Stimulated activated CD4-positive, alpha-beta T cell treated with anti-CD3 and anti-CD28 coated beads, Interleukin-15, amount 100 ng/mL, for 24 hours (primary cell): ENCODE measurements at places on chromosomes 4 and X.

DNA sequence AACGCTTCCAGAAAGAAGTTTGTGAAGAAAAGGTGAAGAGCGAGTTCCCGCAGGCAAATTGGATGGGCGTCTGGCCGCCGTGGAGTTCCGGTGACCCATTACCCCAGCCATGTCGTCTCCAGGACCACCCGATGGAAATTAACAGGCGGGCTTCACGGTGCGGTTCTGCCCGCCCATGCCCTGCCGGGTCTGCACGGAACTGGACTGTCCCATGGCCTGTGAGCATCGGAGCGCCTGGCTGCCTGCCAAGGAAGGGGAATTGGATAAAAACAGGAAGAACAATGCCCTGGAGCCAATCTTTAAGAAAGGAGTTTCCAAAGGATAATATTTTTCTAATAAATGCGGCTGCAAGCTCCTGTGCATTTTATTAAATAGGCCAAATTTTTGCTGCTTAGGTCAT, 319.8 kb upstream of the SLC7A11 start:
- no peak for DNase-seq

- no peak for DNase-seq
Observed at GRCh38 chr4:45741897-45742296, 382.0 kb downstream of the GABRG1 start.

DNA sequence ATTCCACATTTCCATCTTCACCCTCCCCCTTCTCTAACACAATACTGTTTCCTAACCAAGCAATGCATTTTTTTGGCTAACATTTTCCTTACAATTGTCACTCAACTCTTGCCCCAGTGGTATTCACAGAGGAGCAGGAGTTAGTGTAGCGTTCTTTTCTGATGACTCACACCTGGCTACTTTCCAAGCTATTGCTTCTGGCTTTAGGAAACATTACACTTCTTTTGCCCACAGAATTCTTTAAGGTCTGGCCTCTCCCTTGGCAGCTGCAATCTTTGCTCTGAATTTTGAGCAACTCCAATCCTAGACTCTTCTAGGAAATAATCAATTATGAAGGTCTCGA, 27.5 kb upstream of the PDGFC start:
- no peak for DNase-seq

GRCh38 chr4:55866290-55866907, 13.0 kb downstream of the EXOC1 start:
- DNase-seq: no peak

GRCh38 chrX:103615781-103616371, 8.1 kb downstream of the TCEAL3 start:
- DNase-seq: no peak

- DNase-seq: no peak
Observed at GRCh38 chrX:101918751-101919150, 13.1 kb downstream of the ZMAT1 start.

GRCh38 chrX:12867685-12868084, 813 bp downstream of the TLR7 start:
- DNase-seq: no peak

GRCh38 chr4:64497491-64497890, 88.2 kb upstream of the TECRL start:
- no peak for DNase-seq

- no peak for DNase-seq
Observed at GRCh38 chr4:11050766-11051165, 366.2 kb upstream of the CLNK start.

DNA sequence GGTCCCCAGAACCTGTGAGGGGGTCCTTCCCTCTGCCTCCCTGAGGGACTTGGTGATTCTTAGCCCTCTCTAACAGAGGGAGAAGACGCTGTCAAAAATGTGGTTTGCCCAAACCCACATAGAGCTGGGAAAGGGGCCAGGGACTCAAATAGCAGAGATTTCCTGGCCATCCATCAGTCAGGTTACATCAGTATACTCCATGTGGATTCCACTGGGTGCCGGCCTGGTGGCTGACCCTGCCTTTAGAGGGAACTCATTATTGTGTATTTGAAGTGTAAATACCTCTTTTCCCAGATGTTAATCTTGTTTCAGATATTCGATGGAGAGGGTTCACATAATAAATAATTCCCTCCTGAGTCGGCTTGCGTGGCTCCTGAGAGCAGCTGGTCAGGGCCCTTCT, 130.3 kb downstream of the TBL1X start:
- no peak for DNase-seq

- no peak for DNase-seq
Observed at GRCh38 chr4:8019396-8020365, 80.0 kb upstream of the AFAP1 start.

DNA sequence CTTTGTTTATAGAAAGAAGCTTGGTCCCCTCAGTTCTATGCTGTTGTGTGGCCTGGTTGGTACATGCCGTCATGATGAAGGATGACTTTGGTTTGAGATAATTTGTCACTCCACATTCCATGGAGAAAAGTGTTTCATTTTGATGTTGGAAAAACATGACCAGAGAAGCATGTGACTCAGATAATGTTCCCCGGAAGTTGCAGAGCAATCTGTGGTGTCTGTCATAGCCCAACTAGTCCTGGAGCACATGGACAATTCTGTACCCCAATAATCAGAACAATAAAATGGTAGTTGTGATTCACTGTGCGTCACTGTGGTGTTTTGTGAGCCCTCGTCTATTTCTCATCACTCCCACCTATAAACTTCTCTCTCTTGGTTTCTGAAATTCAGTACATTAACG, 85.1 kb downstream of the PDK3 start:
- no peak for DNase-seq

DNA sequence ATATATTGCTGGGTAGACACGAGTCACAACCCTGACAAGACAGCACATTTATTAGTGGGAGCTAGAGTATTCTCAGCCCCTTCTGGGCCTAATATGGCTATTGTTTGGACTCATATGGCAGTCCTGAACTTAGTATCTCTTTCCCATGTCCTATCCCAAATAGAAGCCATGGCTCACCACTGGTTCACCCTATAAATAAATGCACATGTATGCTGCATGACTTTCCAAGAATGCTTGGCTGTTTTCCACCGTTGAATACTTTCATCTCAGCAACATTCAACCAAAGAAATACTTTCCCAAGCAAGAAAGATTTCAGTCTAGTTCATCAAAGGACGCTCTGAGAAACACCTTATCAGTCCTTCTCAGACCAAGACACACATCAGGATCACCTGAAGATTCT, 36.7 kb downstream of the SMPX start:
- no peak for DNase-seq

DNA sequence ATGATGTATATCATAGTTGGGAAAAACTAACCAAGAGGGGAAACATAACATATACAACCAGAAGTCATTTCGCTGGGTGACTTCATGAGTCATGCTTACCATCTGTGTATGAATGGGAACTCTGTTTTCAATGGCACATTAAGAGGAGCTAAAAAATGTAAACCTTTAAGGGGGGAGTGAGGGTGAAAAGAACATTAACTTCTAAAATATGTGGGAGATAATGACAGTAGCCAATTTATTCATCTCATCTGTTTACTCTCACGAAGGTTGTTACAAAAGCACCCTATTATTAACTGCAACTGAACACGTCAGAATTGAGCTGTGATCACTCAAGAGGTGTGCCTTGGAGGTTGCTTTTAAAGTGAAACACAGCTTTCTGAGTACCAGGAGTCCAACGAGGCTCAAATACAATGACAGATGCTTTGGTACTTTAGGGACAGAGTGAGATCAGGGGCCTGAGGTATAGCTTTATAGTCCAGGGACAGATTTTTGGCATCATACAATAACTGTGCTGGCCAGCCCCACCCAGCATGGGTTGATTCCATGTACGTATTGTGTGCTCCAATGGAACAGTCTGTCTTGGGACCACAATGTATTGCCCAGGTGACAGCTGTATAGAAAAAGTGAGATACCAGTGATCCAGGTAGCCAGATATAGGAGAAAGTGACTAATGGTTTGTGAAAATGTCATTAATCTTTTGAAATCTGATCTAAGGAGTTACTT, 107.3 kb downstream of the AMMECR1 start:
- DNase-seq: no peak

GRCh38 chrX:108029928-108030711, 14.7 kb upstream of the VSIG1 start:
- no peak for DNase-seq

DNA sequence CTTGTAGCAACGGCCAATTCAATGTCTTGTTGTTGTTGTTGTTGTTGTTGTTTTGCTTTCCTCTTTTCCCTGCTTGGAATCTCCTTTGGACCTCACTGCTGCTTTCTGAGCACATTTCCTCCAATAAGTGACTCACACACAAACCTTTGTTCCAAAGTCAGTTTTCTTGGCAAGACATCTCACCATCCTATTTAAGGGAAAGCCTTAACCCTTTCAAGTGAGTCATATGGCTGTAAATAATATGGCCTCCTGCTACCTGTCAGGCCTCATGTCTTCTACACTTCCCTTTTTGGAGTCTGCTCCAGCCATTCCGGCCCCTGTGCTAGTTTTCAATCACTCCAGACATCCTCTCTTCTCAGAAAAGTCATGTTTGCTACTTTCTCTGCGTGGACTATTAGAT, 79.5 kb upstream of the MAGEB10 start:
- no peak for DNase-seq

- no peak for DNase-seq
Observed at GRCh38 chr4:121360495-121360894, 20.3 kb downstream of the QRFPR start.

- DNase-seq: no peak
Observed at GRCh38 chr4:153439831-153440230, 26.3 kb upstream of the TMEM131L start.

DNA sequence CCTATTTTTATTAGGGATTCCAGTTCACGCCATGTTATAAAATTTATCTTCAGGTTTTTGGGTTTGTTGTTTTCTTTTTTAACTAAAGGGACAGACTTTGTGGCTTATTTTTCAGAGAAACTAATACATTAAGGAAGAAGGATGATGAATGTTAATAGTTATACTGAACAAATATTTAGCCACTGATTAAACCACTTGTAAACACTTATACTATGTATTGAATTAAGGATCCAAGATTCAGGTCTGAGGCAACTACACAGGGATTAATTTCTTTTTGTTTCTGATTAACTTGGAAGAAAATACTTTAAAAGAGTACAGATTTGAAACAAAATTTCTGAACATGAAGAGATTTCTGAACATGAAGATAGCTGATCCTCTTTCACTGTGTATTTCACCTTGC, 82.8 kb upstream of the NAP1L5 start:
- DNase-seq: no peak

DNA sequence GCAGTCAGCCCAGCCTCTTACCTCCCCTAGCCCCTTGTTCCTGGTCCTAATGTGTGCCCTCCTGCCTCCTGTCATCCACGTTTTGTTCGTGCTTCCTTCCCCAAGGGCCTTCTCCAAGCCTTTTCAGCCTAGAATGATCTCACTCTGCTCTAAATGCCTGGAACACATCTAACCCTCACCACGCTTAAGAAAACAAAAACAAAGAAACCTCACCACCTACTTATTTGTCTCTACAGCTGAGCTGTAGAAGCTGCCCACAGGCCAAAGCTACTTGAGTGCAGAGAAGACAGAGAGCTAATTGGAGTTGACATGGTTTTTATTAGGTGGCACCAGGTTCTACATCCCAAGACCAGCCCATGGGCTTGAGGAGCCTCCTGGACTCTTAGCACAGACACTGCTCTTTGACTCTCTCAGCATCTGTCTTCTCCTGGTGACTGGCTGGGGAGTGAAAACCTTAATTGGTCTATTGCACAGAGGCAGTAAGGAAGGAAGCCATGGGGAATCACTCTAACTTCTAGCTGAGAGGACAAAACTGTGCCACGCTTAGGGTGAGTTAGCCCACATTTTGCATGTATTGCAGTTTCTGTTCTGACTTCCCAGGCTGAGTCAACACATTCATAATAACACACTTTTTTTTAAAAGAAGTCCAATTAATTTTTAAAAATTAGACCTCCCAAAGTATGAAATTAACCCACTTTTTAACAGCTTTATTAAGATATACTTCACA, 52.3 kb upstream of the PDK3 start:
- no peak for DNase-seq

DNA sequence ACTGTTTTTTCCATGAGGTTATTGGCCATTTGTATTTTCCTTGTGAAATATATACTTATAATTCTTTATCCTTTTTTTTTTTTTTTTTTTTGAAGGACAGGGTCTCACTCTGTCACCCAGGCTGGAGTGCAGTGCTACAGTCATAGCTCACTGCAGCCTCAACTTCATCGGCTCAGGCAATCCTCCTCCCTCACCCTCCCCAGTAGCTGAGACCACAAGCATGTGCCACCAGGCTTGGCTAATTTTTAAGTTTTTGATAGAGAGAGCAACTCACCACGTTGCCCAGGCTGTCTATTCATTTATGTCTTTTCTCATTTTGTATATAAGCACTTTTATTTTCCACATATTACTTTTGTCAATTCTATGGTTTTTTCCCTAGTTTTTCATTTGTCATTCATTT, 16.8 kb downstream of the RBPJ start:
- no peak for DNase-seq

- no peak for DNase-seq
Observed at GRCh38 chr4:57877047-57877458, 766.9 kb upstream of the IGFBP7 start.

GRCh38 chrX:103927030-103927429, 35.4 kb upstream of the TMSB15B start:
- DNase-seq: no peak

- no peak for DNase-seq
Observed at GRCh38 chr4:78372355-78372988, 179.1 kb upstream of the ANXA3 start.

GRCh38 chr4:35038845-35039244, 1205.5 kb downstream of the ARAP2 start:
- no peak for DNase-seq

DNA sequence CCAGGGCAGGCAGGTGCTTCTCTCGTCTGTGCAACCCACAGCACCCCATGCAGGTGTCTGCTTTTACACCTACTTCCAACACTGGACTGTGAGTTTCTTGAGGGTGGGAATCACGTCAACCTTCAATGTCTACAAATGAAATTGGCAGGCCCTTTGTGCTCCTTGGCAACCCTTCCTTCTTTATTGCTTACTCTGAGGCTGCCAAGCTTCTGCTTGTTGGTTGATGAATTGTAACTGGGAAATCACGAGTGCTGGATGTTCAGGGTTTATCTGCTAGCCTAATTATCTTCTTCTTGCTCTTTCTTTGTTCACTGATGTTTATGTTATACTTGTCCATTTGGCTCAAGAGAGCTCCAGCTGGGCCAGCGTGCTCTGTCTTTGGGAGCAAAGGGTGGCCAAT, 2.5 kb upstream of the DGAT2L6 start:
- no peak for DNase-seq

- DNase-seq: no peak
Observed at GRCh38 chr4:52984462-52984881, 122.4 kb downstream of the RASL11B start.
